ENCODE measurements at places on chromosomes 6 and 20.

- peak; percentile 26 for DNase-seq
Observed at GRCh38 chr6:10237298-10238038, 177.4 kb downstream of the TFAP2A start.

- no peak for DNase-seq
Observed at GRCh38 chr6:80249897-80250296, 143.4 kb downstream of the BCKDHB start.

- DNase-seq: no peak
Observed at GRCh38 chr6:162618448-162619002, 109.0 kb downstream of the PRKN start.

DNA sequence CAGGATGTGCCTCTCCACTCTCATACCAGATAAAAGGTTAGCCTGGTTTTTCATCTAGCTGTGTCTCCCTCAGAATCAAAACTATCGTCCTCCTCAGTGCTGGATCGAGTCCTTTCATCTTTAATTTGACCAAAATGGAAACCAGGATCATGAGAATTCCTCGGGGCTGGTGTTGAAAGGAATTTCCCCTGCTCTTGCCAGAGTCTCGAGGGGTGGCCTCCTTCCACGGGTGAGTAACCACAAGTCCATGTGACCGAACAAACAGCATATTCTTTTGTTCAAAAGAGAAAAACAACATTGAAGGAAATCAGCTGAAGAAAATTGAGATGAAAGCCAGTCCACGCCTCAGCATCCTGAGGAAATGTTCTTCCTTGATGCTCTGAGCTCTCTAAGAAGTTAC is 165.9 kb upstream of the CDYL start:
- peak; percentile 76 for DNase-seq

DNA sequence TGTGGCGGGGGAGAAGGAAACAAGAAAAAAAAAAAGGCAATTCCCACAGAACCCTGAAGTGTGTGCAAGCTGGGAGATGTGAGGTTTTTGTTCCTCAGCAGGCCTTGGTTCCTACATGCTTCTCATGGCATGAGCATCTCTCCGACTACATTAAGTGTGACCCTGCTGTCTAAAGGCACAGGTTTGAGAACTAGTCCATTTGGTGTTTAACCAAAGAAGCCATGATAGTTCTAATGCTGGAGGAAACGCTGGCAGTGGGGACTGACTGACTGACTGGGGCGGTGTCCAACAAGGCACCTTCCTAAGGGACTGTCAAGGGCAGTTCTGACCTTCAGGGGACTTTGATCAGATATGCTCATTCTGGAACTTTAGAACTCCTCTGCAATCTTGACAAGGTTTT is 3.8 kb downstream of the TXNDC5 start:
- DNase-seq: no peak

DNA sequence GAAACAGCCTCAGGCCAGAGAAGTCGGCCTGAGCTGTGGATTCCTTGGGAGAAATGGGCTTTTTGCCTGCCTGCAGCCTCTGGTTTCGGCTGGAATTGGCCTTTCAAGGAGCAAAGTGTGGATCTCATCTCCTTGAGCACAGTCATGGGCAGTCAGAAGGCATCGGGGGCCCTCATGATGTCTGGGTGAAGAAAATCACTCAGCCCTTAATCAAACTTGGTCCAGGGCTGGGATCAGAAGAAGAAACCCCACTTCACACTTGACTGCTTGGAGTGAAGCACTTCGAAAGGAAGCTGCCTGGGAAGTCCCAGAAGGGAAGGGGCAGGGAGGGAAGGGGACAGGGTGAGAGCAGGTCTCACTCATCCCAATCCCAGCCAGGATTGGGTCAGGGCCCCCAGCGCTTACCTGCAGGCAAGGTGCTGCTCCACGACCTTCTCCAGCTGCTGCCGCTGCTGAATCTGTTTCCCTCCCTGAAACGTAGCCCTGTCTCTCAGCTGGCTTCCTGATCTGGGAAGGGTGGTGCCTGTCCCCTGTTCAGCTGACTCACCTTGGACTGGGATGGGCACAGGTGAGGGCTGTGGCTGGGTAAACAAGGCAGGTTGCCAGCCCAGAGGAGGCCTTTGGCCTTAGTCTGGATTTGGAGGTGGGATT is at the start of gene SDCBP2:
SDCBP2 (minus strand) TSS at position 460 of the 651 bp plus-strand sequence. CDS start 8,723 bp downstream, outside the sequence.
- DNase-seq: no peak

GRCh38 chr20:46558511-46558959 is 8.1 kb upstream of the OCSTAMP start:
- peak; percentile 55 for DNase-seq

- no peak for DNase-seq
Observed at GRCh38 chr20:59191756-59192532, 28.3 kb downstream of the ZNF831 start.

DNA sequence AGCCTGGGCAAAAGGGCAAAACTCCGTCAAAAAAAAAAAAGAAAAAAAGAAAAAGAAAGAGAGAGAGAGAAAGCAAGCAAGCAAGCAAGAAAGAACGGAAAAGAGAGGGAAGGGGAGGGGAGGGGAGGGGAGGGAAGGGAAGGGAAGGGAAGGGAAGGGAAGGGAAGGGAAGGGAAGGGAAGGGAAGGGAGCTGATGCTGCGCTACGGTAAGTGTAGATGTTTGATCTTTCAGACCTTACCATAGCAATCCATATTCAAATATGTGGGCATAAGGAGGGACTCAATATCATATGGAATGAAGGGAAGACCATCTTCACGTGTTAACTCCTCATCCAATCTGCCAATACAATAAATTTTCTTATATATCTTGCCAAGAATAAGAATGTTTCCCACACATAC is 11.9 kb downstream of the DPPA5 start:
- DNase-seq: no peak

DNA sequence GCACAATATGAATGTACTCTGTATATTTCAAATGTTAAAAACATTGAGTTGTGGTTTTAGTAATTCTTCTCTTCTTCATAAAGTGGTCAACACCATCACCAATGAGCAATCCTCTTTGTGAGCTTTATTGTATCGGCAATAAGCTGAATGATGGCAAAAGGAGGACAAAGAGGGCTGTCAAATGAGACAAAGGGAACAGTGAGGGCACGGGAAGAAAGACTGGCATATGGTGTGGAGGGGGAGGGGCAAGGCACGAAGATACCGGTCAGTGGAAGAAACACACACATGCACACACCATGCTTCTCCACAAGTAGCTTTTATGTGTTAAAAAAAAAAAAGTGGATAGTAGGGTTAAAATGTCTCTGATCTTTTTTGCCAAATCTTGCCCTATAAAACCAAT is 506.8 kb upstream of the CITED2 start:
- no peak for DNase-seq

- DNase-seq: no peak
Observed at GRCh38 chr6:41965429-41966213, 24.0 kb upstream of the CCND3 start.
